ENCODE measurements at places on chromosomes 16 and 17. TPM values are rescaled to one million over a fixed set of nuclear protein-coding genes. Genes with fewer than 3 reads are reported as not detected.

SLC35G6 gene
- total RNA-seq, result not detected

DNA sequence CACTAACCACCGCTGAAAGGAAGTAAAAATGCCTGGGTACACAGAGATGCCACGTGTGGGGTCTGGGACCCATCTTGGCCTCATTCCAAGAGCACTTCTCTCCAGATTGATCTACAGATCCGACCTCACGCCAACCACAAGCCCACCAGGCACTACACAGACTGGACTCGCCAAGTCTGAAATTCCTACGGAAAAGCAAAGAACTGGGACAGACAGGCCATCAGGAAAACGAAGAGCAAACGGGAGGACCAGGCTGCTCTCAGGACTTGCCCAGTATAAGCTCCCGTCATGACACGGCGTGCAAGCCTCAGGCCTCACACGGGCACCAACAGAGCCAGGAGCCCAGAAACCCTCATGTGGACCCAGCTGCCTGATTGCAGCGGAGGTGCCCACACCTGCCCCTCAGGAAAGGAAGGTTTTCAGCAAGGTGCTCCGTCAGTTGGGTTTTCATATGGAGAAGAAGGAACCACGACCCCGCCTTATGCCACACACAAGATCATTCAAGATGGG lies 20.1 kb upstream of the C16orf95 start:
- no peaks in the 10 kb centered on the region for H3K36me3 ChIP-seq
- no peak for DNase-seq
- no peaks in the 10 kb centered on the region for H3K27me3 ChIP-seq
- no peak overlapping the region for H3K4me3 ChIP-seq
- no peak overlapping the region for H3K27ac ChIP-seq

DNA sequence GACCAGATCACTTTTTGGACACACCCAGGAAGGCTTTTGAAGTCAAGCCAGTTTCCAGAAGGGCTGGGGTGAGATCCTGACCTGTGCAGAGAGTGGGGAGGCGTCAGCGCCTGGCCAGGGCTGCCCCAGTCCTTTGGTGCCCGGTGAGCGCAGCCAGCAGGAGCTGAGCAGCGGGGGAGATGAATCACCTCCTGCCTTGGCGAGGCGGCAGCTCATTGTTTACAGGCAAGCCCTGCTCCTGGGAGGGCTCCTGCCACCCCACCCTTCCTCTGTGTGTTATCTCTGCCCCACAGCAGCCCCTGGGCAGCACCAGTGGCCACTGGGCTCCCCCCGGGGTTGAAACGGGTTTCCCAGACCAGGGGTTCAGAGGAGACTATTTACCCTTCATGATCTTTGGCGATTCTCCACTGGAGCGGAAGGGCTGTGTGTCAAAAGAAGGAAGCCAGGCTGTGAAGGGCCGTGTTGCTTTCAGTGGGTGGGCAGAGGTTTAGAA lies 14.1 kb upstream of the ITGB4 start:
- H3K4me3 ChIP-seq, result no peak overlapping the region
- no peaks in the 10 kb centered on the region for H3K27me3 ChIP-seq
- H3K36me3 ChIP-seq, result peaks cover 12% of the 10 kb centered on the region

DNA sequence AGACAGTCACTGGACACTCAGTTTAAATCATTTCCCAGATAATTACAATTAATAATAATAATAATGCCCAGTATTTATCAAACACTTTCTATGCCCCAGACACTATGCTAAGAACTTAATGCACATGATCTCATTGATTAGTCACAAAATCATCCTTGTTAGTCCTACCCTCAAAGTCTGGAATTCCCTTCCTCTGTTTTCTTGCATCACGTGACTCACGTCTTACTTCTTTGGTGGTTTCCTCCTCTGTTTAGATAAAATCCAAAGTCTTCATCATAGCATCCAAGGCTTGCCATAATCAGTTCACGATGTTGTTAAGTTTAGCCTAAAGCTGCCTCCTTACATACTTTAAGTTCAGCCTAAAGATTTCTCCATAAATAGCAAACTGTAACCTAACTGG lies 471.9 kb downstream of the PMP22 start:
- no peak for DNase-seq
- no peak overlapping the region for H3K27ac ChIP-seq
- no peaks in the 10 kb centered on the region for H3K36me3 ChIP-seq
- no peaks in the 10 kb centered on the region for H3K27me3 ChIP-seq
- no peaks in the 10 kb centered on the region for H3K4me1 ChIP-seq

- H3K4me3 ChIP-seq, result no peak overlapping the region
- no peaks in the 10 kb centered on the region for H3K36me3 ChIP-seq
- H3K27ac ChIP-seq, result no peak overlapping the region
- H3K27me3 ChIP-seq, result no peaks in the 10 kb centered on the region
These were observed 756.0 kb upstream of the RBFOX1 start for GRCh38 chr16:6576606-6577005.

DNA sequence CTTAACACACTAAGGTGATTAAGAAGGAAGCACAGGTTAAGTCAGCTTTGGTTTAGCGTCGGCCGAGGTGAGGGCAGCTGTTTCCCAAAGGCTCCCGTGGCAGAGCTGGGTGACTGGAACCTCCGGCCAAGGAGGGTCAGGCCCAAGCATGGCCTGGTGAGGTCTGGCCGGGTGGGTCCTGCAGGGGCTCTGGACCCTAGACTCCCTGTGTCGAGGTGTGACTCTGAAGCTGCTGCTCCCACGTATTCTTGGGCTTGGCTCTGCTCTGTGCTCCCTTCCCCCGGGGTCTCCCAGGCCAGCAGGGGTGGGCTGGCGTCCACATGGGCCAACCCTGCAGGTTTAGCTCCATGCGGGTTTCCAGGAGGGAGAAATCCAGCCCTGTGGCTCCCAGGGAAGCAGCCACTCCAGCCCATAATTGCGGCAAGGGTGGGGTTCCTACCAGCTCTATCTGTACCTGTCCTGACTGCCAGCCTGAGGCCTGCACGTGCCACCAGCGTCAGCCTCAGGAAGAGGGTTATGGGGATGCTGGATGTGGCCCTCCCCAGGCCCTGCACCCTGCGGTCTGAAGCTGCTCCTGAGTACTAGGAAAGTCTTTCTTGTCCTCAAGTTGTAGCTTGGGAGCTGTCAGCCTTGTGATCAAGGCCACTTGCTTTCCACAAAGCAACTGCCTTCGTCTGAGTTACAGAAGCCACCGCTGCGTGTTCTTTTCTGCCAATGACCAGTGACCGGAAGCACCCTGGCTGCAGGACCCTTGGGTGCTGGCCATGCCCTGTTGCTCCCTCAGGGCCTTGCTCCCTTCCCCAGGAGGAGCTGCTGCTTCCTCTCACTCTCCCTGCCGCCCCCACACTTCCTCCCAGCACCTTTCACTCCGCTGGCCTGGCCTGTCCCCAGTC lies 4.8 kb downstream of the CDK5R1 start:
- H3K36me3 ChIP-seq, result no peaks in the 10 kb centered on the region
- H3K27ac ChIP-seq, result 0 out of 2 replicates have a peak overlapping the region, but pooled peaks have one; percentile 55
- H3K4me1 ChIP-seq, result peaks cover 25% of the 10 kb centered on the region
- no peaks in the 10 kb centered on the region for H3K27me3 ChIP-seq
- H3K4me3 ChIP-seq, result no peak overlapping the region

- DNase-seq, result no peak
- H3K27ac ChIP-seq, result no peak overlapping the region
- H3K4me1 ChIP-seq, result peaks cover 7% of the 10 kb centered on the region
- no peak overlapping the region for H3K4me3 ChIP-seq
These were observed 335.9 kb upstream of the TNRC6C start for GRCh38 chr17:77622647-77623046.

GRCh38 chr17:15651583-15652110 lies 32.1 kb upstream of the FBXW10B start:
- H3K27ac ChIP-seq, result 0 out of 2 replicates have a peak overlapping the region, but pooled peaks have one; percentile 72
- peak; percentile 67 for DNase-seq
- no peaks in the 10 kb centered on the region for H3K36me3 ChIP-seq
- no peak overlapping the region for H3K4me3 ChIP-seq

- peak; percentile 25 for DNase-seq
- no peaks in the 10 kb centered on the region for H3K27me3 ChIP-seq
- peaks cover 23% of the 10 kb centered on the region for H3K4me1 ChIP-seq
These were observed 15.7 kb upstream of the NOG start for GRCh38 chr17:56577843-56578204.

DNA sequence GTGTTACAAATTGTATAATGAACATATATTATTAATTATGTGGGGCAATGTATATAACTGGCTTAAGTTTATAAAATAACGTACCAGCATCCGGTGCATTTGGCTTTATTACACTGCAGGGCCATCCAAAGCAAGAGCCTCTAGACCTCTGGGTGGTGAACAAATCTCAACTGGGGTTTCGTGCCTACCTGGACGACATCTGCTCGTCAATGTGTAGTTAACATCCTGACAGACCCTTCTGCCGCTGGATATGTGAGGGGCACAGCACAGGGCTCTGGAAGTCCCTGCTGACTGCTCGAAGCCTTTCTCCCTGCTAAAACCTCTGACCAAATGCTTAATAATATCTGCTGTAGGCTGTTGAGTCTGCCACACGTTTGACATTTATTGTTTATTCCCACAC lies 2.3 kb downstream of the TMEM186 start:
- DNase-seq, result no peak
- no peak overlapping the region for H3K4me3 ChIP-seq

GRCh38 chr17:64572682-64573154 lies 65.9 kb downstream of the CEP95 start:
- H3K27me3 ChIP-seq, result no peaks in the 10 kb centered on the region
- no peak overlapping the region for H3K4me3 ChIP-seq
- DNase-seq, result no peak
- no peaks in the 10 kb centered on the region for H3K4me1 ChIP-seq

DNA sequence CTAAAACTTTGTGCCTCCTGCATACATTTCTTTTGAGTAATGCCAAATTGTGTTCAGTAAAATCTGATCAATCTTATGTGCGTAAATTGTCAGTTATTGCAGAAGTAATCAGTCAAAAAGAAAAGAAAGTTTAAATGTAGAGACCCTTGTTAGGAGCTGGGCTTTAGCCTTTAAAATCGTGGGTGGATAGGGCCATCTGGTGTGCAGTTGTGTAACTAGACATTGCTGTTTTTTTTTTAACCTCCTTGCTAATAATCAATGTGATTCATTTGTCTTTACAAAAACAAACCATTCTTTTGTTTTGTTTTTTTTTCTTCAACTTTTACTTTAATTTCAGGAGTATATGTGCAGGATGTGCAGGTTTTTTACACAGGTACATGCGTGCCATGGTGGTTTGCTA lies 5.3 kb upstream of the WWOX start:
- H3K4me1 ChIP-seq, result no peaks in the 10 kb centered on the region
- H3K4me3 ChIP-seq, result no peak overlapping the region
- no peak overlapping the region for H3K27ac ChIP-seq

Data from GM23338 (cell line).